Stimulated activated CD8-positive, alpha-beta memory T cell treated with anti-CD3 and anti-CD28 coated beads, Interleukin-15, amount 100 ng/mL, for 24 hours (primary cell): ENCODE measurements at places on chromosomes 2 and 18.

DNA sequence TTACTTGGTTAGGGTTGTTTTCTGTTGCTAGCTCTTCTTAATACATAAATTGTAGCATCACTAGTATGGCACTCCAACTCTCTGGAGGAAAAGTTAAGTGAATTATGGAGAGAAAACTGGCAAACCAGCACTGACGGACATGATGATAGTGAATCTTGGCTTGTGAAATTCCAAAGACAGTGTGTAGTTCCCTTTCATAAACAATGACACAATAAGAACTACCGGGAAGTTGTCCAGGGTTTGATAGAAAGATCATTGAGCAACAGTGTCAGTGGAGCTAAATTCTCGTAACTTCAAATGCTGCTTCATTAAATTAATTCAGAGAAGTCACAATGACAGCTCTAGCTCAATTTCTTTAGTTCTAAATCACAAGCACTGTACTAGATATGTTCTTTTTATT is 66.5 kb downstream of the RIT2 start:
- DNase-seq: no peak

- DNase-seq: no peak
Observed at GRCh38 chr2:69720404-69720803, 21.5 kb upstream of the ANXA4 start.

- DNase-seq: no peak
Observed at GRCh38 chr2:64276417-64277095, 132.3 kb upstream of the PELI1 start.

DNA sequence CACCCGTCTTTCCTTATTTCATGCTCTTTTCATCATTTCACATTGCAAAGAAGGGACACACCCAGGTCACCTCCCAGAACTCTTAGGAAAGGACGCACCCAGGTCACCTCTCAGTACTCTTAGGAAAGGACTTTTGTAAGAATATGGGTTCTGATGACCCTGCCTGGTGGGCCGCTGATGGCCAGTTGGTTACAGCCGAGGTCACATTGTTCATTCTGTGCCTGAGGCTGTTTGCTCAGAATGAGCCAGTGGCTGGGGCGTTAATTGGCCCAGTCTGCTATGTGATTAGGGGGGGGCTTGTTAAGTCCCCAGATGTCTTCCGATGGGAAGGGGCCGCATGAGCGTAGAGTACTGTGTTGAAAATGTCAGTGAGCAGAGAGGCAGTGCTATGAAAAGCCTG is 9.4 kb downstream of the MLPH start:
- no peak for DNase-seq

DNA sequence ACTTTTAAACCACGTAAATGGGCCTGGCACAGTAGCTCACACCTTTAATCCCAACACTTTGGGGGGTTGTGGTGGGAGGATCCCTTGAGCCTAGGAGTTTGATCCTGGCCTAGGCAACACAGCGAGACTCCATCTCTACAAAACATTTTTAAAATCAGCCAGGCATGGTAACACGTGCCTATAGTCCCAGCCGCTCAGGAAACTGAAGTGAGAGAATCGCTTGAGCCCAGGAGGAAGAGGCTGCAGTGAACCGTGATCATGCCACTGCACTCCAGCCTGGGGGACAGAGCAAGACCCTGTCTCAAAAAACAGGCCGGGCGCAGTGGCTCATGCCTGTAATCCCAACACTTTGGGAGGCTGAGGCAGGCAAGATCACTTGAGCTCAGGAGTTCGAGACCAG is 12.2 kb downstream of the ROCK1 start:
- no peak for DNase-seq

- no peak for DNase-seq
Observed at GRCh38 chr2:151315381-151315903, 26.0 kb upstream of the NMI start.

DNA sequence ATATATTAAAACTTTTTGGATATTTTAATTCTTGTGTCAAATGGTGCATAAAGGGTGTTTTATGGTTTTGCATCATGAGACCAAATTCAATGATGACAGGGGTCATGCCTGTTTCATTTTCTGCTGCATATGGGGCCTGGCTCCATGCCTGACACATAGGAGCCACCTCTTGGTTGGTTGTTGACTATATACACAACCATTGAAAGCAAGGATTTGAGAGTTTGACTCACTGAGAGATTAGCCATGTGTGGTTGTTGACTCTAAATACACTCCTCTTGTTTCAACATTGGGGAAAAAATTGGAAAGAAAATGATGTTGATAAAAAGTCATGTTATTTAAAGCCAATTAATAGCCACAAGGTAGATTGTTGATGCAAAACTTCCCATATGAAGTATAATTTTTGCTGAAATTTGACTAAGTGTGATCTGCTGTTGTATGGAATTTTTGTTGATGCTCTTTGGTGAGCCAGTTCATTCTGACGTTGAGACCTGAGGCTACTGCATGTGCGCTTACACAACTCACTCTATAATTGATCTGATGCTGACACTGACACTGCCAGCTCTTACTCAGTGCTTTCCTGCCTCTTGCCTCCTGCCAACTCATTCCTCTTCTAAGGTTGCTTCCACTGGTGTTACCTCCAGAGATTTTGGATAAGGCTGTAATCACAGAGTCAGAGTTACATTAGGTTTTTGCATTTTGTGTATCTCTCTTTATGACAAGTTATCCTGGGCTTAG is 446.2 kb upstream of the SLC14A2 start:
- no peak for DNase-seq

GRCh38 chr18:52341608-52342381 is 1.8 kb downstream of the DCC start:
- DNase-seq: no peak

GRCh38 chr2:169853041-169853668 is 25.9 kb downstream of the UBR3 start:
- no peak for DNase-seq

- DNase-seq: no peak
Observed at GRCh38 chr2:225668606-225669266, 269.2 kb downstream of the NYAP2 start.
